ENCODE measurements at places on chromosomes 16 and 17.

DNA sequence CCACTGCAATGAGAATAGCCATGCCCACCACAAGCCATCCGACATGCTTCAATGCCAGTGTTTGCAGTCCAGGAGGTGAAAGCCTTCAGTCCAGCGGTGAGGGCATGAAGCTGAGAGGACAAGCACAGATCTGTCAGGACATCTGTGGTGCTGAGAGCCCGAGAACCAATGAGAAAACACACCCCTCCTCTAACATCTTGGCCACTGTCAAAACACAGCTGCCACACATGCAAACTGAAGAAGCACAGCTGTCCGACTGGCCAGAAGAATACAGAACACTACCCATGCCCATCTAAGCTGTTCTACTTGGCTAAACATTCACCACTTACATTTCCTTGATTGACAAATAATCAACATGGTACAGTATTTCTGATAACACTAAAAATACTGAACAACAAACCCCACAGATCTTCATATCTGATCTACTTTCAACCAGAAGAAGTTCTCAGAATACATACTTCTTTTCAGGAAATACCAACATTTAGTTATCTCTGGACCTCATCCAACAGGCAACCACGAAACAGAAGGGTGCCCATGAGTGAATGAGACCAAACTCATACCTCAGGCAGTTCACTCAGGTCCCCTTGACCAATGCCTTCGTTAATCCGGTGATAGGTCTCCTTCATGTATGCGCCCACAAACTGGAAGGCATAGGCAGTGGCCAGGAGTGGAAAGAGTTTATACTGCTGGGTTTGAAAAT lies 10.2 kb upstream of the FBF1 start:
- no peak for DNase-seq

GRCh38 chr17:10018461-10018891 lies 113.4 kb upstream of the RCVRN start:
- DNase-seq = no peak

GRCh38 chr17:51279183-51279582 lies 18.8 kb downstream of the UTP18 start:
- no peak for DNase-seq

- DNase-seq = no peak
Observed at GRCh38 chr17:35918665-35919064, 11.9 kb downstream of the RDM1 start.

- no peak for DNase-seq
Observed at GRCh38 chr16:67933805-67934204, 2.1 kb upstream of the CTRL start.

DNA sequence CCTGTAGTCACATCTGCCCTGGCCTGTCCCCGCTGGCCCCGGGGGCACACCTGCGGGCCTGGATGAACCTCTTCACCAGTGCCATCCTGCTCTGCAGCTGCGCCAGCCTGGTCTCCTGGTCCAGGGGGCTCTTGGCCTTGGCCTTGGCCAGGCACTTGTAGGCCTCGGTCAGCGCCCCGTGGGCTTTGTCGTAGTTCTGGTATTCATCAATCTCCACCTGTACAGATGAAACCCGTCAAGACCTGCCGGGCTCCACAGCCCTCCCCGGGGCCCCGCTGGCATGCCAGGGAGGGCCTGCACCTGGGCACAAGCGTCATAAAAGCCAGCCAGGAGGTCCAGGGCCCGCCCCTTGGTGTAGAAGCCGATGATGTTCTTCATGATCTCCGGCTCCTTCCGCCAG lies 13.6 kb upstream of the TMEM204 start:
- DNase-seq = no peak

DNA sequence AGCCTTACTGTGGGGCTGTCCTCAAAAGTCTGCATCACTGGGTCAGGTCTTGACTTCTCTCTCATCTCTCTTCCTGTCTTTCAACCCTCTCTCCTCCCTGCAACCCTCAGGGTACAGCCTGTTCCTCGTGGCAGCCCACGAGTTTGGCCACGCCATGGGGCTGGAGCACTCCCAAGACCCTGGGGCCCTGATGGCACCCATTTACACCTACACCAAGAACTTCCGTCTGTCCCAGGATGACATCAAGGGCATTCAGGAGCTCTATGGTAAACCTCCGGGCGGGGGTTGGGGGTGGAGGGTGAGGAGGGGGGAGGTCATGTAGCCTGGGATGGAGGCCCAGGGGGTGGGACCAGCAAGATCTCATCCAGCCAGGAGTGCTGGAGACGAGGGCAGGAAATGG lies 12.7 kb downstream of the MMP2 start:
- peak; percentile 8 for DNase-seq

- DNase-seq = no peak
Observed at GRCh38 chr17:67126983-67127382, 82.6 kb downstream of the CACNG1 start.

GRCh38 chr17:75272848-75273184 lies 1.8 kb upstream of the MIF4GD start:
- DNase-seq = no peak

All from stimulated activated CD8-positive, alpha-beta memory T cell treated with anti-CD3 and anti-CD28 coated beads, Interleukin-4, amount 100 ng/mL, for 48 hours (primary cell).